Left hindlimb (tissue), 1 donor: ENCODE measurements at places on chromosomes 2 and 18.
A peak's percentile ranks its signal among the peaks of the same experiment; 100 is the strongest.

DNA sequence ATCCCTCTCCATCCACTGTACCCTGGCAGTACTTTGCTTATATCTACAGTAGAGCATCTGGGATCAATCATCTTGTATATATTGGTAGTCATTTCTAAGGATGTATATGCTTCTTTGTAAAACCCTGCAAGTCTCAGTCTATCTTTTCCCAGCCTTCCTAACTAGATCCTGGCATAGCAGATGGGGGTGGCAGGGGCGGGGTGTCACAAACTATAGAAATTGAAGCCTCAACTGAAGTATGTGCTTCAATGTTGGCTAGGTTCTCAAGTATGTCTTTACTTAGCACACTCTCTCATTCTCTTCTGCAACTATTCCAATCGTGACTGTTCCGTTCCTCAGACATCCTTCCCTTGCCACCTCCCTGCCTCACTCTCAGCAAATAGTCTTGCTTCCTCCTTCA is 30.1 kb upstream of the AGPS start:
- DNase-seq, result no peak

GRCh38 chr18:36485772-36486171 is 188.3 kb downstream of the FHOD3 start:
- DNase-seq, result no peak

DNA sequence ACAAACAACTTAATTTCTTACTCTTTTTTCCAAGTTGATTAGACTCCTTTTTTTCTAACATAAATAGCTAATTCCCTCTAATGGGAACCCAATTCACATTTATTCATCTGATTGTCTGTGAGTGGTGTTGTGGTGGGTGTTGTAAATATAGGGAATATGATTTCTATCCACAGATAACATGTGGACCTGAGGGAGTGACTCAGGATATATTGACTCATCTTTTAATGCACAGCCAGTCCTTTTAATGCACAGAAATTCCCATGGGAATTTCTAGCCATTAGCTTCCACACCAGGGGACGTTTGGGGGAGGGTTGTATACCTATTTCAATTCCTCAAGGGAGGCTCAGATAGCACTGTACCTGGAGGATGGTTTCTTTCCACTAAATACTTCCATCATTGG is 1339.6 kb upstream of the LRRTM1 start:
- DNase-seq, result no peak

DNA sequence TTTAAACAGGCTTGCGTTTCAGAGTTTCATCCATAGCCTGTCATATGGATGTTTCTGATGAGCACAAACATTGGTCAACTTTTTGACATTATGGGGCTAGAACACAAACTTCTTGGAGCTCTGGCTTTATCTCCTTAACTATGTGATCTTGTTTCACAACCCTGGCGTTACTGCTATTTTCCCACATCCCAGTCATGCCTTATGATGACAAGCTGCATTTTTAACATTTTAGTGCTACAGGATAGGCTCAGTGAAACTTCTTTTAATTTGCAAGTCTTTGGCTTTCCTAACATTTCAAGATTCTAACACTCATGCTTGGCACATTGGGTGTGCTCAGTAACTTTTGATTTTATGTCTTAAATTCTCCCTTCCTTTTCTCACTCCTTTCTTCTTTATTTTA is 21.0 kb upstream of the PDE1A start:
- DNase-seq, result no peak

DNA sequence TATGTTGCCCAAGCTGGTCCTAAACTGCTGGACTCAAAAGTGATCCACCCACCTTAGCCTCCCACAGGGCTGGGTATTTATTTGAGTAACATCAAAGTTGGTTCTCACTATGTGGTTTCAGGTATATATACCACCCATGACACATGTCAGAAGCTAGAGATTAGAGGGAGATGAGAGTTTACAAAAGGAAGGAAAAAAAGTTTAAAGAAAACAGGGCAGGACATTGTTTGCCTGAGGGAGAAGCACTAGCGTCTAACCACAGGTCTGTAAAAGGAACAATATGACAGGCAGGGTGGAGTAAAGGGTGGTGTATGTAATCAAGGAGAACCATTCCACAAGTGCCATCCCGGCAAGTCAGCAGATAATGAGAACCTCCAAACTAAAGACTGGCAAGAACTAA is 8.5 kb downstream of the CEP76 start:
- no peak for DNase-seq

GRCh38 chr2:36512705-36513104 is 85.3 kb downstream of the FEZ2 start:
- no peak for DNase-seq

GRCh38 chr2:8976442-8977259 is 26.8 kb downstream of the MBOAT2 start:
- DNase-seq, result no peak

GRCh38 chr2:37676274-37676673 is 4.8 kb upstream of the CDC42EP3 start:
- no peak for DNase-seq

- no peak for DNase-seq
Observed at GRCh38 chr18:59715966-59716369, 18.7 kb upstream of the CCBE1 start.

DNA sequence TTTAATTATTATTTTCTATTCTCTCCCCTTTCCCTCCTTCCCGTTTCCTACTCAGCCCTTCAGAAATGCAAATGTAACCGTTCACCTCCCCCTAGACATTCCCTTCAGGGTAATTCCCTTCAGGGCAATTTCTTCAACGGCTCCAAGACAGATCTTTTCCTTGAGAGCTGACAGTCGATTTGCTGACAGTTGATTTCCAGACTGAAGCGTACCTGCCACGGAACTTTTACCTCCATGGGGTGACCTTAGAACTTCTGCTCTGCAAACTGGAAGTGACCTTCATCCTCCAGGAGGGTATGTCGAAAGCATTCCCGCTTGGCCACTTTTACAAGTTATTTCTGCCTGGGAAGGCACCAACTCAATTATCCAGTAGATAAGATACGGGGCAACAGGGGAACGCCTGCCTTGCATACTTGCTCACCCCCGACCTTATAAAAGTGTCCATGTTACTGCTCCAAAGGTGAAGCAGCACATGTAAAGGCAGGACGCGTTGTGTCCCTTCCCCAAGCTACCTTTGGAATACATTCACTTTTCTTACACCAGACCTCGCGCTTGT is 18.5 kb downstream of the B3GNT7 start:
- DNase-seq, result no peak

- DNase-seq, result no peak
Observed at GRCh38 chr2:42902939-42903709, 110.7 kb upstream of the HAAO start.

DNA sequence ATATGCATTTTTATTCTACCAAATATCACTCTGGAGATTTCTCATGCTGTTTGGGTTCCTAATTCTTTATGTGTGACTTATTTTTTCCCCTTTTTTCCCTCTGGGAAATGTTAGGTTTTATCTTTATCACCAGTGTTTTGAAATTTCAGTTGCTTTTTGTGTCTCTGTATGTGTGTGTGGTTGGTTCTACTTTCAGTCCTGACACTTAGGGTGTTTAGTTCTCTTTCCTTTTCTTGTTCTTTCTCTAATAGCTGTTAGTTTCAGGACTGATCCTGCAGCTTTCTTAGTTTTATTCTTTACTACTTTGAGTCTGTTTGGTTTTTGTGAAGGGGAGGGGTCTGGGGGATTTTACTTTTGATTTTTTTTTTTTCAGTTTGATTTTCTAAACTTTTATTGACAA is 23.1 kb downstream of the PPM1B start:
- no peak for DNase-seq

GRCh38 chr18:10514601-10515000 is 11.2 kb upstream of the NAPG start:
- DNase-seq, result no peak

GRCh38 chr2:451495-451894 is 163.6 kb upstream of the ALKAL2 start:
- DNase-seq, result no peak

- DNase-seq, result no peak
Observed at GRCh38 chr2:24579053-24579803, 88.2 kb downstream of the NCOA1 start.

GRCh38 chr2:236717729-236718128 is 148.1 kb downstream of the ACKR3 start:
- no peak for DNase-seq

DNA sequence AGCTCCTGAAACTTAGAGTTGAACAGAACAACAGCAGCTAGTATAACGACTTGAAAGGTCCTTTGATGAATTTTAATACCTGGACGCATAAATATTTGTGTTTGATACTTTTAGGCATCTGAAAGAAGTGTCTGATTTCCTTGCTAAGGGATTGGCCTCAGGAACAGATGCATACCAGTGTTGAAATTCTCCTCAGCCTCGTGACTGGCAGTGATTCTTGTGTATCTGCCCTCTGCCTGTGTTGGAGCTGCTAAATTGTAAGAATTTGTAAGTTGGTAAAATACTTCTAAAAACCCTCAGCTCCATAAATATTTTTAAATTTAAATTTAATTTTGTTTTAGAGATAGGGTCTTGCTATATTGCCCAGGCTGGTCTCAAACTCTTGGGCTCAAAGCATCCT is 22.4 kb upstream of the SCYGR1 start:
- DNase-seq, result no peak

DNA sequence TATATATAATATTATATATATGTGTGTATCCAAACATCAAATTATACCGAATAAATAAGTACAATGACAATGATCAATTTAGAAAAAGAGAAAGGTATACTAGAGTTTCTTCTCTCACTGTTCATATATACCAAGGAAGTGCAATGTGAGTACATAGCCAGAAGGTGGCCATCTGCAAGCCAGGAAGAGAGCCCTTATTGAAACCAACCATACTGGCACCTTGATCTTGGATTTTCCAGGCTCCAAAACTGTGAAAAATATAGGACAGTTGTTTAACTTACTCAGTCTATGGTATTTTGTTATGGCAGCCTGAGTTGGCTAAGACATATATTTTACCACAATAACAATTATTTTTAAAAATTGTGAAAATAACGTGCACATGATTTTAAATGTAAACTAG is 1490.2 kb upstream of the SLC39A10 start:
- no peak for DNase-seq

- DNase-seq, result no peak
Observed at GRCh38 chr2:64426183-64426952, 27.6 kb upstream of the LGALSL start.

DNA sequence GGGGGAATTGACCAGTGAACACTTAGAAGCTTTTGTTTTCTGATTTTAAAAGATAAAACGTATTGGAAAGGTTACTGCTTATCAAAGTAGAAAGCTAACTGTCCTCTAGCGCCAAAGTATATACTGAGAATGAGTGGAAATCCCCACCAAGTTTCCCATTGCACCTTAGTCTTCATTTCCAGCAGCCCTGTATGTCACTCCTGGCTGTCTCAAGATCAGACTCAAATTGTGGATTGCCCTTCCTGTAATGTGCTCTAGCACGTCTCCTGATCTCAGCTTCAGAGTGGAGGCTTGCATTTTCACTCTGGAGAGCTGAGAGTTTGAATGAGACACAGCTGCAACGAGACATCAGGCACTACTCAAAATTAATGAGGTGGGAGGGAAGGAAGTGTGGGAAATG is 26.6 kb downstream of the MFF start:
- no peak for DNase-seq

DNA sequence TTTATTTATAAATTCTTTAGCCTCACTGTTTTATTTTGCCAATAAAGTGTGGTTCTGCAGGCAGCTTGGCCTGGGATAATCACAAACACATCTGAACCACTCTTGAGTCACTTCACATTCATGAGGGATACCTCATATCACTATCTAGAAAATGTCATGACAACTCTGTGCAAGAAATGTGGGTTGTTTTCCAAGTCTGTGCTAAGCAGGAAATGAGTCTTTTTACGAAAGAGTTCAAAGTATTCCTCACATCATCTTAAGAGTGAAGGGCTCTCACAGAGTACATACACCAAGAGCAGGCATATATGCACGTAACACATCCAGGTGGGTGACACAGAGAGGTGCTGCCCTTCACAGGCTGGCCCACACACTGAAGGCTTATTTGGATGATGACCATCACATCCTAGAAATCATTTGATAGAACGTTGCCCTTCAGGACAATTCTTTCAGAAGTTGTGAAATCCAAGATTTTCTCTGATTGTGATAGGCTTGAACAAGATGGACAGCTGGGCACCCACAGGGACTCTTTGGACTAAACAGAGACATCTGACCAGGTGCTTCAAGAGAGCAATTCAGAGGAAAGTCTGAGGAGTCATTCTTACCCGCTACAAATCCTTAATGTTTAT is 811.1 kb upstream of the LRATD1 start:
- no peak for DNase-seq

DNA sequence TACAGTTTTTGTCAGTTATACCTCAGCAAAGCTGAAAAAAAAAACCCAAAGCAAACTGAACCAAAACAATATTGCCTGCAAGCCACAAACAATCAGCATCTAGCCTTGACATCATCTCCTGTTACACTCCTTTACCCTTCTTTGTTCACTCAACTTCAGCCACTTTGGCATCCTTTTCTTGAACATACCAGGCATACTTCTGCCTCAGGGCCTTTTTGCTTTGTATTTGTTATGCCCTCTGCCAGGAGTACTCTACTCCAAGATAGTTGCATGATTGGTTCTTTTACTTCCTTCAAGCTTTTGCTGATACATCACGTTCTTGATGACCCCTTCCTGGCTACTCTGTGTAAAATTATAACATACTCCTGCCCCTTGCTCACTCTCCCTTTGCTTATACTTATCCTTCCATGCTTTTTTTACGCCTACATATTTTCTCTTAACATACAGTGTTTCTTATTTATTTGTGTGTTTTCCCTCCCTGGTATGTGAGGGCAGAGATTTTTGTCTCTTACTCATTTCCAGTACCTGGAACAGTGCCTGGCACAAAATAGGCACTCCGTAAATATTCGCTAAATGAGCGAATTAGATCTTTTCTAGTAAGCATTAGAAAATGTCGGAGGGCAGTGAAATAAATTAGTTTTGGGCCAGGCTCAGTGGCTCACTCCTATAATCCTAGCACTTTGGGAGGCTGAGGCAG is 12.7 kb downstream of the ABI2 start:
- no peak for DNase-seq

GRCh38 chr2:74188018-74188601 is 9.4 kb upstream of the MOB1A start:
- no peak for DNase-seq

- no peak for DNase-seq
Observed at GRCh38 chr2:55934337-55934736, 10.8 kb upstream of the EFEMP1 start.

- no peak for DNase-seq
Observed at GRCh38 chr2:1662606-1663180, 81.6 kb downstream of the PXDN start.

GRCh38 chr2:12702168-12703121 is 14.3 kb upstream of the TRIB2 start:
- peak; percentile 71 for DNase-seq

- no peak for DNase-seq
Observed at GRCh38 chr2:68770271-68771111, 35.9 kb downstream of the ARHGAP25 start.

DNA sequence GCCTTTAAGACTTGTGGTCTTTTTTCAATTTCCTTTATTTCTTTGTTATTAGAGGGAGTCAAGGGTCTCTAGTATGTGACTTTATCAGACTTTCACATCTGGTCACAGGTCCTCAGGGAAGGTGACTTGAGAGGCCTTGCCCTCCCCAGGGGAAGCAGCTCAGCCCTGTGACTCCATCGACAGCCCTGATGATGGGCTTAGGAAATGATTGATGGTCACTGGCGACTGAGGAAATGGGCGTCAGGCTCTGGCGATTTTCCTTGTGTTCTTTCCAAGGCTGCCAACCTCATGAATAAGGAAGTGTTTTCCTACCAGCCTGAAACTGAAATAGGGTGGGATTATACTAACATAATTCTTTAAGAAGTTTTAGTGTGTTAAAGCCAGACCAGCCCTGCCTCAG is 21.1 kb downstream of the SERPINE2 start:
- no peak for DNase-seq
